Glutamatergic neuron (in vitro differentiated cells): ENCODE measurements at places on chromosomes 12 and 14. TPM values are rescaled to one million over a fixed set of nuclear protein-coding genes. Genes with fewer than 3 reads are reported as not detected.
A peak's percentile ranks its signal among the peaks of the same experiment; 100 is the strongest.

Gene P2RX7
- total RNA-seq, result not detected

DNA sequence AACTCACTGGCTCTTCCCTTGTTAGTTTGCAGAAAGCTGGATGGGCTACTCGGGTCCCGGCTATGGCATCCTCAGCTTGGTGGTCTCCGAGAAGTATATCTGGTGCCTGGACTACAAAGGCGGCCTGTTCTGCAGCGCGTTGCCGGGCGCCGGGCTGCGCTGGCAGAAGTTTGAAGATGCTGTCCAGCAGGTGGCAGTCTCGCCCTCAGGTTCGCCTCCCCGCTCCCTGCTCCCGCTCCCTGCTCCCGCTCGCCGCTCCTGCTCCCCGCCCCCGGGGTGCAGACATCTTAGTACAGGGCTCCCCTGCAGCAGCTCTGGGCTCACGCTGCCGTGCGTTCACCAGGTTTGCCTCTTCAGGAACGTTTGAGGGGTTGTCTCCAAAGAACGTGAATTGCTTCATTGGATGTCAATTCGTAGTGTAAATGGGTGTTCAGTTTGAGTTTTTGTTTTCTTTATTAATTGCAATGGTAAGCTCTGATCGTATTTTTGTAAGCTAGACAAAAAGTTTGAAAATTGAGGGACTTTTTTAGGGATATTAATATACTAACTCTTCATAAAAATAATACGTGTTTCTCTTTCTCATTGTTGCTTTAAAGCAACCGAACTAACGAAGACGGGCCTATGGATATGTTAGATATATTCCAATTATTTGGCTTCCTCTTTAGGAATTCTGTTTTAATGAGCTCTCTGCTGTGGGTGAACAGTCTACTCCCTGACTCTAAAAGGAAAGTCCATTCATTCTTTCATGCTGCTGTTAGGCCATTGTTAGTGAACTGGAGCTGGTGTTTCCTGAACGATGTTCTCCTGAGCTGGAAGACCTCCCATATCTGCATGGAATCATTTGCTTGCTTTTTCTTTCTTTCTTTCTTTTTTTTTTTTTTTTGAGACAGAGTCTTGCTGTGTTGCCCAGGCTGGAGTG lies 71.3 kb downstream of the ANKRD9 start:
- H3K27me3 ChIP-seq, result no peaks in the 10 kb centered on the region
- peak; percentile 93 for DNase-seq
- no peaks in the 10 kb centered on the region for H3K36me3 ChIP-seq
- H3K27ac ChIP-seq, result no peak overlapping the region

- no peaks in the 10 kb centered on the region for H3K36me3 ChIP-seq
- no peaks in the 10 kb centered on the region for H3K4me1 ChIP-seq
- H3K4me3 ChIP-seq, result no peak overlapping the region
- no peaks in the 10 kb centered on the region for H3K27me3 ChIP-seq
Measured at GRCh38 chr12:14618983-14619382, 51.3 kb upstream of the PLBD1 start.

GRCh38 chr14:75350505-75351060 lies 72.0 kb downstream of the FOS start:
- peaks cover under 1% of the 10 kb centered on the region for H3K36me3 ChIP-seq
- no peak for DNase-seq
- H3K4me1 ChIP-seq, result no peaks in the 10 kb centered on the region
- H3K4me3 ChIP-seq, result no peak overlapping the region
- H3K27me3 ChIP-seq, result peaks cover 4% of the 10 kb centered on the region

- no peaks in the 10 kb centered on the region for H3K36me3 ChIP-seq
- H3K27ac ChIP-seq, result no peak overlapping the region
- DNase-seq, result no peak
- H3K4me1 ChIP-seq, result peaks cover 5% of the 10 kb centered on the region
- no peak overlapping the region for H3K4me3 ChIP-seq
- no peaks in the 10 kb centered on the region for H3K27me3 ChIP-seq
Measured at GRCh38 chr12:124817076-124818000, 46.3 kb downstream of the SCARB1 start.
